ENCODE measurements at places on chromosomes 7 and 10.

DNA sequence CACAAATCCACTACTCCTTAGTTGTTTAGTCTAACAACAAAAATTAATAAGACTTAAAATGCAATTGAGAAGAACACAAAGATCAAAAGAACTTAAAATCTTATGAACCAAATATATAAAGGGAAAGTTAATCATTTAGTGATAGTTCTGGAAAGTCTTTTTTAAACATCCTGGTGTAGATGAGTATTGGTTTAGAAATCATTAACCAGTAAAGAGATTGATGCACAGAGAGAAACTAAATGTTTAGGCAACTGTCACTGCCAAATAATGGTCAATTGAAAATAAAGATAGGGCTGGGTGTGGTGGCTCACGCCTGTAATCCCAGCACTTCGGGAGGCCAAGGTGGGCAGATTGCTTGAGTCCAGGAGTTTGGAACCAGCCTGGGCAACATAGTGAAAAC lies 44.9 kb downstream of the SP8 start:
- DNase-seq, result no peak

DNA sequence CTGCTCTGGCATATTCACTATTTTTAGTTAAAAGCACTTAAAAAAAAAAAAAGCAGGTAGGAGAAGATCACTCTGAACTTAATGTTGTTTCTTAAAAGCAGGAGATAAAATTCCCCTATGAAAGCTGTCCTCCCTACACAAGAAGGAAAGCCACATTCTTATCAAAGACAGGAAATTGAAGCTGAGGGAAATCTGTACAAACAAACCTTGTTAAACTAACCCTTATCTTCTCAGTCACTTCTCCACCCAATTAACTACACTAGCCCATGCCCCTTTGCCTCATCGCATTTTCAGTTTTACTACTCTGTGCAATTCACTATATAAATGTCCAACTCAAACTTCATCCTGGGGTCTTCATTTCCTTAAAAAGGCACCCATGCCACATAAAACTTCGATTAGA lies 2.7 kb upstream of the CDCA7L start:
- no peak for DNase-seq

GRCh38 chr7:130843703-130844102 lies 109.7 kb upstream of the KLF14 start:
- no peak for DNase-seq

DNA sequence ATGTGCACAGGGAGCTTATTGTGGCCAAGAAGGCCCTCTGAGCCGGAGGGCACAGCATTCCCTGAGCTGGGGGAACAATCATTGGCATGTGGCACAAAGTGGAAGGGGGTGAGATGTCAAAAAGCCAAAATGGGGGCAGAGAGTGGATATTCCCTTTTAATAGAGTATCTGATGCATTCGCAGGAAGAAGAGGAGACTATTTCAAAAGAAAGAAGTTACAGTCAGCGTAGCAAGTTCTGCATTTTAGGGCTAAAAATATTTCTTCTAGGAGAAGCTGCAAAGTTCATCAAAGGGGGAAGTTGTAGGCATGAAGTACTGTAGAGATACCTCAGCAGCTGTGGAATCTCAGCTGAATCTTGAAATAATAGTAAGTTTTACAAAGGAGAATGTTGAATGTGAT lies 136.0 kb upstream of the WDR11 start:
- DNase-seq, result no peak

DNA sequence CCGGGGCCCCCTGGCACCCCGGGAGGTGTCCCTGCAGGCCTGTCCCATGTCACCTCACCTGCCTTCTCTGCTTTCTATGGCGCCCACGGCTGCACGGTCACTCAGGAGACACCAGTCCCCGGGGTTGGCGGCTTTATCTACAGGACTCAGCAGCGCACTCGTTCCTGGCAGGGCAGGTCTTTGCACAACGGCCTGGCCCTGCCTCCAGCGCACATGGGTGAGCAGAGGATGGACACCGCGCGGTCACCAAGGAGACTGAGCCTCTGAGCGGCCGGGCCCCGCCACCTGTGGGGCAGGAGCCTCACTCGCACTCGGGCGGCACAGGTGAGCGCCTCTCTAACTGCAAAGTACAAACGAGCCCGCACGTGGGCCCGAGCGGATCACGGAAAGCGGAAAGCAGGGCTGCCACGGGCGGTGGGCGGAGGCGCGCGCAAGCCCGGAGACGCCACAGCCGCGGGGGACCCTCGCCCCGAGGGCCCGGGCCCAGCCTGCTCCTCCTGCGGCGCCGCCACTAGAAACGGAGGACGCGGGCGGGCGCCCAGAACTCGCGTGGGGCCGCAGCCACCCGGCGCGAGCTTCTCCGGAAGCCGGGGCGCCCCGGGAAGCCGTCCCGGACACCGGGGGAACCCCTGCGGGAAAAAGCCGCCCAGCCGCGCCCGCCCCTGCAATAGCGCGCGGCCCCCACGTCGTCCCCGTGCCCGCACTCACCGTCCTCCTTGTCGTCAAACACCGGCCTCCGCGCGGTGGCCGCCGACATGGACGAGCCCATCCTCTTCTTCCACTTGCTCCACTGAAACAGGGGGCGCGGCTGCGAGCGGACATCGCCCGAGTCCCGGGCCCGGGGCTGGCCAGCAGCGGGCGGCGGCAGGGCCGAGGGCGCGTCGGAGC lies 642 bp downstream of the STK32C start:
- DNase-seq, result no peak

DNA sequence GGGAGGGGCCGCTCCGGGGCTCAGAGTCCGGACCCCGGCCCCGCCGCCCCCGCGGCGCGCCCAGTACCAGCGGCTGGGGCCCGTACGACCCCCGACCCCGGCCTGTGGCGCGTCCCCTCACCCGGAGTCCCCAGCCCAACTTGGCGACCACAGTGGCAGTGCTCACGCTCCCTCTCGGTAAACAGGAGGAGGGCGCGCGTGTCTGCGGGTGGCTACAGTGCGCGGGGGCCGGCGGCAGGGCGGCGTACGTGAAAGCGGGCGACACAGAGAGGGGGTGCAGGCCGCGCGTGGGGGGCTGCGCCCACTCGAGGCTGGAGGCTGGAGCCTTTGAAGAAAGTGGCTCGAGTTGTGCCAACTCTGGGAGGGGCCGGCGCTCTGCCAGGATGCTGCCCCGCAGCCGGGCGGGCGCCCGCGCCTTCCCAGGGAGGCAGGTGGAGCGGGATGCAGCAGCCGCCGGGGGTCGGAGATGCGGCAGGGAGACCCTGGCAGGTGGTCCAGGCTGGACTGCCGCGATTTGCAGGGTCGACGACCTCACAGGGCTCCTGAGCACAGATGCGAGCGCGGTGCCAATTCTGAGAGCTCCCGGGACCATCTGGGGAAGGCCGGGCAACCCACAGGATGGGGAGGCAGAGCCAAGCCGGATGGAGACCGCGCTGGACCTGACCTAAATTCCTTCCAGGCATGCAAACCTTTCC lies 655 bp downstream of the PTPRE start:
- DNase-seq, result no peak

- DNase-seq, result peak; percentile 30
Observed at GRCh38 chr7:16961641-16962040, 79.9 kb upstream of the AGR3 start.

GRCh38 chr7:2760098-2760889 lies 72.3 kb downstream of the AMZ1 start:
- DNase-seq, result peak; percentile 49

DNA sequence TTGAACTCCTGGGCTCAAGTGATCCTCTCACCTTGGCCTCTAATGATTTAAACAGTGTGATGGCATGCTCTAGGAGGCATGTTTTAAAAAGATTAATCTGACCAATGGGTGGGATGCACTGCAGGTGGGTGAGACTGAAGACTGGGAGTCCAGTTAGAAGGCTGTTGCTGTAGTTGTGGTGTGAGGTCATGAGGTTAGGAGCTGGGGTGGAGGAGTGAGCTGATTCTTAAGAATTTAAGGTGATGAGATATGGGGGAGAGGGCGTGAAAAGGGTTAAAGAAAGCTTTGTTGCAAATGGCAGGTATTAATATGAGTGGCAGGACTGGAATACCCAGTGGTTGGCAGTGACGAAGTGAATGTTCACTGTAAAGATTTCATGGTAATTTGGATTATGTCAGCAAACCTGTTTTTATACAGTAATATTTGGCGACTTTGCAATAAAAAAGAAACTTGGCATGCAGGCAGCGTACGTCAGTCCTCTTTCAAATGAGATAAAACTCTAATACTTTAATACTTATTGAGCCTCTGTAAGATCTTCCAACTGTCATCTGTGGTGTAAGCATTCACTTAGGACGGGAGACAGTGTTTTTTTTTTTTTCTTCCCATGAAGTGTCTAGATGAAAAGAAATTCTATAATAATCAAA lies 72.8 kb upstream of the MTPN start:
- DNase-seq, result no peak

DNA sequence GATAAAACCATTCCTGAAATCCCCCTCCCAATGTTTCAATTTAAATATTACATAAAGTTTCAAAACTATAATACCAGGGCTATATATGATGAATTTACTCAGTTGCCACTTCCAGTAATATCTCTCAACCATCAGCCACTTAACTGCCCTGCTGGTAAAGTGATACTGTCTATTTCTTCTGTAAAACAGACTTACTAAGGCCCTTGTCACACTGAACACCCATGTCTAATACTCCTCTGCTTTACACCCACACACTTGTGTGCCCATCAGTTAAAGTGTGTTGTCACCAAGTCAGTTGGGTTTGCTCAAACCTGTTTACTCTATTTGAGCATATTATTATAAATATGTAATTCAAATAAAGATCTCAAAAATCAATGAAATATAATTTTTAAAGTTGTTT lies 29.1 kb upstream of the DMTF1 start:
- DNase-seq, result no peak

- DNase-seq, result peak; percentile 7
Observed at GRCh38 chr7:111183321-111183720, 92.4 kb downstream of the LRRN3 start.

GRCh38 chr10:80487791-80488538 lies 33.9 kb downstream of the TSPAN14 start:
- DNase-seq, result no peak

GRCh38 chr10:74824900-74825370 lies 1.5 kb upstream of the KAT6B start:
- peak; percentile 31 for DNase-seq

GRCh38 chr10:124095096-124095495 lies 1.7 kb upstream of the CHST15 start:
- DNase-seq, result no peak

DNA sequence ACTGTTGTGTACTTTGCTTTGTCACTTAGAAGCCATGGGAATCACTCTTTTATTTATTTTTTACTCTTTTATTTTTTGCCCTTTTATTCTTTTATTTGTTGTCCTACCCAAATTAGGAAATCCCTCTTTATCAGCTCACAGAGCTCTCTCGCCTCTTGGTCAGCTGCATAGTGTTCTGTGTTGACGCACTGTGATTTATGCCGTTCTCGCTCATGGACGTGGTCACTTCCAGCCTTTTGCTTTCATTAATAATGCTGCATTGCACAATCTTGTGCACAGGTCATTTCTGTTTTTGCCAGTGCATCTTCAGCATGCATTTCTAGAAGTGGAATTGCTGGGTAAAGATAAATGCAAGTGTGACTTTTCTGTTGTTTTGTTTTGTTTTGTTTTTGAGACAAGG lies 42.3 kb downstream of the FBH1 start:
- no peak for DNase-seq

DNA sequence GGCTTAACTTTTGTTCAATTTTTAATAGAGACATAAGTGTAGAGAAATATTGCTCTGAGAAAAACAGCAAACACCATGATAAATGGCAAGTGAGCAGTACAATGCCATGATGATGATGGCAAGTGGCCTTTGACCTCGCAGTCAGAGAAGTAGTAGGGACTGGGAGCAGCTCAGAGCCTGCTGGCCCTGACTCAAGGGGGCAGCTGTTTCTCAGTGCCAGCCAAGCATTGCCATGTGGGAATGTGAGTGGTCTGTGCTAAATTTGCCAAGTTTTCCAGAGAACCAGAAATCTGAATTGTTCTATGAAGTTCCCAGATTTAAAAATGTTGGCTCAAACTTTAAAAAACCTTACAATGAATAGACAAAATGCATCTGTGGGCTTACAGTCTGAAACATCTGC lies 187.9 kb downstream of the BICC1 start:
- DNase-seq, result no peak

- peak; percentile 89 for DNase-seq
Observed at GRCh38 chr7:2886900-2887299, 42.8 kb upstream of the GNA12 start.

- DNase-seq, result peak; percentile 68
Observed at GRCh38 chr10:126663328-126663727, 7.2 kb downstream of the C10orf90 start.

DNA sequence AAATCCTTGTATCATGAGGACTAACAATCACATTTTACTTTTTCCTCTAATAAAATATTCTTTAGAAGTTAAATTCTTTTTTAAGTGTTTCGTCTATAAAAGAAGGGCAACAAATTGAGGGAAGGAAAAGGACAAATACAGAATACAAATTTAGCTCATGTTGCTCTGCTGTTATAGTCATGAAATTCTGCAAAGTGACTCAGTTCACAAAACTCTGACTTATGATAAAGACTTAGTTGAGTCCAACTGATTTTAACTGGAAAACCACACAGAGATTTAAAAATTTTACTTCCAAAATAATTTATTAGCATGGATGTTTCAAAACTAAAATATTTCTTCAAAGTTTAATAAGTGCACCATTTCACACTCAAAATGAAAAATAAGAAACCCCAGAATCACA lies 75.0 kb upstream of the GPR22 start:
- no peak for DNase-seq

DNA sequence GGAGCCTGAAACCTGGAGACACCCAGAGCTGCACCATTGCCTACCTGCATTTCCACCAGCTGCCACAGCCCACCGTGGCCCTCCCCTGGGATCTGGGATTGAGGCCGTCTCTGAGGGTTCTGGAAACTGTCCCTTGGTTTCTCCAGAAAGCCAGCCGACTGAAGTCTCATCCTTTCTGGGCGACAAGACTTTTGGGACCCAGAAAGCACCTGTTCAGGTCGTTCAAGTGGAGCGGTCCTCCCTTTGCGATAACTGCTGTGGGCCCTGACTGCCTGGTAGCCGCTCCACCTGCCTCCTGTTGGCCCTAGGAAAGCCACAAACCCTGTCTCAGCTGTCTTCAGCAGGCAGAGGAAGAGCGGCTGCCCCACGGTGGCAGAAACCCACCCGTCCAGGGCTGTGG lies 346.0 kb upstream of the MKI67 start:
- DNase-seq, result no peak

DNA sequence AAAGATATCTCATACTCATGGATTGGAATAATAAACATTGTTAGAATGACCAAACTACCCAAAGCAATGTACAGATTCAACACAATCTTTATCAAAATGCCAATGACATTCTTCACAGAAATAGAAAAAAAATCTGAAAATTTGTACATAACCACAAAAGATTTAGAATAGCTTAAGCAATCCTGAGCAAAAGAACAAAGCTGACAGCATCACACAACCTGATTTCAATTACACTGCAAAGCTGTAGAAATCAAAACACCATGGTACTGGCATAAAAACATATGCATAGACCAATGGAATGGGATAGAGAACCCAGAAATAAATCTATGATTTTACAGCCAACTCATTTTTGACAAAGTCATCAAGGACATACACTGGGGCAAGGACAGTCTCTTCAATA lies 130.0 kb upstream of the TMEM72 start:
- DNase-seq, result no peak

GRCh38 chr7:32631021-32631420 lies 135.7 kb downstream of the AVL9 start:
- DNase-seq, result no peak

All from A673 (cell line).